ENCODE measurements at places on chromosomes 4 and X.

- DNase-seq = no peak
Measured at GRCh38 chrX:55841962-55842752, 124.6 kb downstream of the RRAGB start.

DNA sequence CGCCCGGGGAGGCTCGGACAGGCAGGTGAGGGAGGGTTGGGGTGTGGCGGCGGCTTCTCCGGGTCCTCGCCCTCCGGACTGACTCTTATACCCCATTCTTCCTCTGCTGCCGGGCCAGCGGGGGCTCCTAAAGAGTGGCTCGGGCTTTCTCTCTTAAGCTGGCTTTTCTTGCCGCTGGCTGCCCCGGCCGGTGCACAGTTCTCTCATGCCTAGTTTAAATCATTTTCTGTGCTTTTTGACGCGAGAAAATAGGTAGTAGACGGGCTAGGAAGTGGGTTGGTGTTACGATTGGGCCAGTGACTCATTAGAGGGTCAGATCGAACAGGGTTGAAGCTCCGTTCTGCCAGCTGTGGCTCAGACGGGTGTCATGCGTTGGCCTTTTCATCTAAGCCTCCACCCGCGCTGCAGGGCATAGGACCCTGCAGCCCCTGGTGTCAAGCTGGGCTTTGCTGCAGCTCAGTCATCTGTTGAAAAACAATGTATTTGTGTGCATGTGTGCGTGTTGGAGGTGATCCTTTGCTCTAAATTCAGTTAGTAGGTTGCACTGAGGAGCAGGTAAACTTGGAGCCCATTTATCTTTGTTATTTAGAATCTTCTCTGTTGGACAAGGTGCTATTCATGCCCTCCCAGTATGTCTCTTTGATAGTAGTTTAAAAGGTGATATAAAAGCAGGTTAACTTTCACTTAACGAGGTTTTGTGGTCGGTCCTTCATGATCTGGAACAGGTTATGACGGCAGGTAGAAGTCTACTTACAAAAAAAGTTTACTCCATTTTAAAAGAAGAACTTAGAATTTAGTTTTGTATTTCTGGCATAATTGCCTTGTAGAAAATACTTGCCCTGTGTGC, 802 bp downstream of the BMP2K start:
- peak; percentile 47 for DNase-seq

- no peak for DNase-seq
Measured at GRCh38 chr4:83305187-83305586, 20.6 kb upstream of the COQ2 start.

DNA sequence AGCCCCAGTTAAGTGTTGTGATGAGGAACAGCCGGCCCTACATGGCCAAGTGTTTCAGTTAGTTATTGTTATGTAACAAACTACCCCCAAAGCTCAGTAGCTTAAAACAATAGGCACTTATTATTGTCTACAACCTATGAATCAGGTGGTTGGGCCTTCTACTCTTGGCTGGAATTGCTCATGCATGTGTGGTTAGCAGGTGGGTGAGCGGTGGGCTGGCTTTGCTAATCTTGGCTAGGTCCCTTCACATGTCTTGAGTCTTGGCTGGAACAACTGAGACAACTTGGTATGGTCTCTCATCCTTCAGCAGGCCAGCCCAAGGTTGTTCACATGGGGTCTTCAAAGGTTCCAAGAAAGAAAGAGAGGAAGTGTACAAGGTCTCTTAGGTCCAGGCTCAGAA, 54.5 kb upstream of the CHRNA9 start:
- DNase-seq = no peak

- DNase-seq = no peak
Measured at GRCh38 chr4:125459531-125459930, 144.8 kb downstream of the FAT4 start.

DNA sequence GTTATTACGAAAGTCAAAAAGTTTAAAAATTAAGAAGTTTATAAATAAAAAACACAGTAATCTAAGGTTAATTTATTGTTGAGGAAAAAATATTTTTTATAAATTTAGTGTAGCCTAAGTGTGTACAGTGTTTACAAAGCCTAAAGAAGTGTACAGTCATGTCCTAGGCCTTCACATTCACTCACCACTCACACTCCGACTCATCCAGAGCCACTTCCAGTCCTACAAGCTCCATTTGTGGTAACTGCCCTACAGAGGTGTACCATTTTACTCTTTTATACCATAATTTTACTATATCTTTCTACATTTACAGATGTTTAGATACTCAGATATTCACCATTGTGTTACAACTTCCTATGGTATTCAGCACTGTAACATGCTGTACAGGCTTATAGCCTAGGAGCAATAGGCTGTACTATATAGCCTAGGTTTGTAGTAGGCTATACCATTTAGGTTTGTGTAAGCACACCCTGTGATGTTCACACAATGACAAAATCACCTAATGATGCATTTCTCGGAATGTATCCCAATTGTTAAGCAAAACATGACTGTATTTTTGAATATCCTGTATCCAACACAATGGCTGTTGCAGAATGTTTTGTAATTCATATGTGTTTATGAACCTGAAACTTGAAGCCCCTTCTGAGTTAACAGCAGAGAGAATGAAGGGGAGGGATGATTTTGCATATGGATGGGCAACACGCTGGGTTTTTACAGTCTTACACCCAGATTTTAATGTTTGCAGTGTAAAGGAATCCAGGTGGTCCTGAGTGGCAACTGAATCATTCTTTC, 3.1 kb downstream of the PPBP start:
- DNase-seq = no peak

- DNase-seq = no peak
Measured at GRCh38 chrX:79110731-79111130, 33.8 kb upstream of the GPR174 start.

DNA sequence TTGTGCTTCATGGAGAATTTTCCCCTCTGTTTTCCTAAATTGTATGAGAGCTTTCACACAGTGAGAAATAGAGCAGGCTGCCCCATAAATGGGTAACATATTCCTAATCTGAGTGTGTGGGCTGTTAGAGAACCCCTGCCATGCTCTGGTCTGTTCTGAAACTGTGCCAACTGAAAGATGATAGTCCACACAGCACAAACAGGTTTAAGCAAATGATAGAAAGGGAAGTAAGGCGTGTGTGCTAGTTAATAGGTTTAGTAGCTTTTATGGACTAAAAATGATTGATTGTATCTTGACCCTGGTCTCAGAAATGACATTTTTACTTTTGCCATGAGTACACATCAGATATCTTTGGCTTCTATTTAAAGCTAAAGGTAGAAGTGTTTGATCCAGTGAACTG, 106.2 kb downstream of the PRRG1 start:
- no peak for DNase-seq

- no peak for DNase-seq
Measured at GRCh38 chr4:180234730-180235129, 2008.5 kb upstream of the TENM3 start.

- no peak for DNase-seq
Measured at GRCh38 chr4:80711956-80712355, 318.6 kb upstream of the BMP3 start.

GRCh38 chr4:151604238-151604637, 156.6 kb downstream of the GATB start:
- no peak for DNase-seq

- no peak for DNase-seq
Measured at GRCh38 chr4:24278693-24279092, 305.7 kb downstream of the DHX15 start.

GRCh38 chr4:186770481-186771175, 47.0 kb upstream of the FAT1 start:
- DNase-seq = no peak

DNA sequence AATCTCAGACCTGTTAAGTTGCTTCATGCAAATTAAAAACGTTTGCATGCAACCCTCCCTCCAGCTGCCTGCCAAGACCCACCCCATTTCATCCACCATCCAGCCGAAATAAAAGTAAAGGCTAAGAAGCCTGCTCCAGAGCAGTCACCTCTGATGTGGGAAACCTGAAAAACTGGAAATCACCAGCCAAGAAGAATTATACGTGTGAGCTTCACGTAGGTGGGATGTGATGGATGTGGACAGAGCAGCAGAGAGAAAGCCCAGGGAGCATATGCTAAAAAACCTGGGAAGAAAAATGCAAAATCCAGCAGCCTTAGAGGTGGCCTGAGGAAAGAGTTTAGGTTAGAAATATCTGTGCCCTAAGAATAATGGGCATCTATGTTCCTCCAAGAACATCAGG, 160.6 kb upstream of the STS start:
- no peak for DNase-seq

GRCh38 chr4:96293806-96294205, 453.9 kb downstream of the PDHA2 start:
- peak; percentile 9 for DNase-seq

DNA sequence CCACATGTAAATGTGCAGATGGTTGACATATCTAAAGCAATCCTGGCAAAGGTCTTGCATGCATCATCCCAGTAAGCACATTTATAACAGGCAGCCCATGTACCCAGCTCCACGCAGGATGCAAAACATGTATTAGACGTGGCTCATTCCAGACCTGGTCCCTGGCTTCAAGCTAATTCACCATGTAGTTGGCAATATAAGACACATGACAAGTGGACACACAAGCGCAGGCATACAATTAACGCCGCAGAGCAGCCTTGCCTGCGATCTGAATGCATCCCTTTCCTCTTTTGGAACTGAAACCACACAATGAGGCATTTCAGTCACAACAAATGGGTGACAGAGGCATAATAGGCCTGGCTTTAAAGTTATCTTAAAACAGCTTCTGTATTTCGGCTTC, 114.5 kb upstream of the TRIM2 start:
- no peak for DNase-seq

GRCh38 chr4:177339477-177340374, 30.1 kb downstream of the NEIL3 start:
- DNase-seq = peak; percentile 0

- no peak for DNase-seq
Measured at GRCh38 chr4:89258506-89258905, 49.1 kb downstream of the GPRIN3 start.

DNA sequence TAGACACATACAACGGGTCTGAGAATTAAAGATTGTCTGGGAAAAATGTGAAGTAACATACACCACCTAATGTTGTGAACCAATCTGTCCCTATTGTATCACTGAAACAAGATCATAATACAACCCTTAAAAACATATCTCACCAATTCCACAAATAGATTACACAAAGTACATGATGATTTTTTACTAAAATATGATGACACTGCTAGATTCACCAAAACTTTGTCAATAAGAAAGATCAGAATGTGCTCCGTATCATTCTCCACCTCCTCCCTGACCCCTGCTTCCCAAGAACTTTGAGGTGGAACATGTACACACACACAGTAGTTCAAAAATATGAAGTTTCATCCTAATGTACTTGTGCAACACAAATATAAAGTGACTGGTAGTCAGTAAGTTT, 862.0 kb downstream of the PCDH18 start:
- no peak for DNase-seq

DNA sequence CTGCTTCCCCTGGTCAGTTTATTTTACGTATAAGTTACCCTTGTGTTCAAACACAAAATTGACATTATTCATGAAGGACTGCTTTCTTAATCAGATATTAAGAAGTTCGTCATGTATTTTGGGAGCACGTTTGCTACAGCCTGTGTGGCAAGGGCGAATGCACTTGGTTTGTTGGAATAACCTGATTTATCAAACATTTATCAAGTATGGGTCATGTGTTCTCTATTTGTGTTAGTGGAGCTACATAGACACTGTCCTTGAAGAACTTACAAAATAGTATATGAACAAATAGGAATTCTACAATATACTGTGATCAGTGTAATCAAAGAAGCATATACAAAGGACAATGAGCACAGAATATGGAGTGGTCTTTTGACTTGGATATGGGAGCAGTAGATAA, 22.4 kb downstream of the RAB33B start:
- no peak for DNase-seq

- DNase-seq = no peak
Measured at GRCh38 chrX:19515615-19516105, 352 bp upstream of the MAP3K15 start.

DNA sequence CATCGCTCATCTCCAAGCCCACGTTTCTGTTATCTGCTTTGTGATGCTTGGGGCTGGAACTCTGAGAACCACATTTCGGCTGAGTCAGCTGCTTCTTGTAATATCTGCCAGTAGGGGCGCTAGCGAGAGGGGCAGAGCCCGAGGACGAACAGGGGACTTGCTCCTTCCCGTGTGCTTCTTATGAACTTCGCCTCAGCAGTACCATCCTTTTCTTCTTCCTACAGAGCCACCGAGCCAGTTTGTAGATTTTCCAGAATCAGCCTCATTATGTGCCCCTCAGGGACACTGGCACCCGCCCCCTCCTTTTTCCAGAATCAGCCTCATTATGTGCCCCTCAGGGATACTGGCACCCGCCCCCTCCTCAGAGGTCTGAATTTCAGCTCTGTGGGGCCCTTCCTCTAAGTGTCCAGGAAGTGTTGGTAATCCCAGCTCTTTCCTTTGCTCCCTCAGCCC, 441.7 kb upstream of the RASGEF1B start:
- DNase-seq = peak; percentile 34

DNA sequence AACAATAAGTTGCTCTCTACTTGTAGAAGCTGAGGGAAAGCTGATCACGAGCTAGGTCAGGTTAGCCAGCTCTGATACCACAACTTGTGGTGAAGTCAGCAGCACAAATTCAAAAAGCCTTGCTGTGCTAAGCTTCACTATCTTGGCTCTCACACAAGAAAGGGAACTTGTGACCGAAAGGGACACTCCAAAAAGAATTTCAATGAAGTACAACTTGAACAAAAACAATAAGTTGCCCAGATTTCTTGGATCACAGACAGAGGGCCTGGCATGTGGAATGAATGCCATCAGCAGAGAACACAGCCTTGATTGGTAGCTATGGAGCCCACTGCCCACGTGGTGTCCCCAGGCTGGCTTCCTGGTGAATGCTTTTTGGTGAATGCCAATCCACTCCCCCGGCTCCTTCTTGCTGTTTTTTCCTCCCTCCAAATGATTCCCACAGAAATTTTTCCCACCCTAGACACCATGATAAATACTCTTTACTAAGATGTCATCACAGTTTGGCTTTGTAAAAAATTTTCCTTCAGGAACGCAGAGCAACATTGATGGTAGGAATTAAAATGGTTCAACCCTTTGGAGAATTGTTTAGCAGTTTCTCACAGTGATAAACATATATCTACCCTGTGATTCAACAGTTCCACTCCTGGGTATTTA, 82.6 kb downstream of the ANXA3 start:
- DNase-seq = no peak

DNA sequence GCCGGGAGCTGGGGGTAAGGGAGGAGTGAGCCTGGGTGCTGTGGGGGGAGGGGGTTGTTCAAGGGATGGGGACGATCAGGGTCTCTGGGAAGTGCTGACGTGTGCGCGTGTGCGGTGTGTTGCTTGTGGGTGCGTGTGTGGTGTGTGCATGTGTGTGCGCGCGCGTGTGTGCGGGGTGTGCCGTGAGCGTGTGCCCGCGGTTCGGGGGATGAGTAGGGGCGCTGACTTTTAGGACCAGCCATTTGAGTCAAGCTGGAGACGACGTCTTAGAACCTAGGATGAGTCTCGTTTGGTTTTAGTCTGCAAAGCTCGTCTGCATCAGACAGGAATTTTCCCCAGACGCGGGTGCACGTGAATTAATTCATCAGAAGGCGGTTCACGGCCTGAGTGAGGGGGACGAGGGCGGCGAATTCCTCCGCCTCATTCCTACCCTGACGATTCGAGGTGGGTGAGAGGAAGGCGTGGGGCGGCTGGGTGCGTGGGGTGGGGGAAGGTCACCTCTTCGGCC, 950 bp upstream of the TMEM271 start:
- DNase-seq = no peak

Data from SHP77 (cell line).